ENCODE measurements at places on chromosomes 1 and 21. TPM values are rescaled to one million over a fixed set of nuclear protein-coding genes. Genes with fewer than 3 reads are reported as not detected.

DNA sequence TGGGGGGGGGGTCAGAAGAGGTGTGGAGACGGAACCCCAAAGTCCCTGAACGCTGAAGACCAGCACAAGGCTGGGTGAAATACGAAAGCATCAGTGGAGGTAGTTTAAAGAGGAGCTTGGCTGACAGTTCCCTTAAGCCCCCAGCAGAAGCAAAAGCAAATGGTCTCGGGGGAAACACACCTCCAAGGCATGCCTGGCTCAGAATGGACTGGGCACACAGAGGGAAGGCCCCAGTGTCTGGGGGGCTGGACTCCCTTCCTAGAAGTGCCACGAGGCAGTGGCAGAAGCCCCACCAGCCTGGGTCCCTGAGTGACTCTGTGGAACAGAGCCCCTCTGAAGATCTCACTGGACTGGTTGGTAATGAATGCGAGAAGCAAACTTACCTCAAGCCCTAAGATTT is 43.9 kb downstream of the UBE2G2 start:
- DNase-seq, result no peak

- DNase-seq, result no peak
These were observed 26.5 kb upstream of the PIGV start for GRCh38 chr1:26761217-26761616.

Gene AMY2A
- total RNA-seq, result not detected

DNA sequence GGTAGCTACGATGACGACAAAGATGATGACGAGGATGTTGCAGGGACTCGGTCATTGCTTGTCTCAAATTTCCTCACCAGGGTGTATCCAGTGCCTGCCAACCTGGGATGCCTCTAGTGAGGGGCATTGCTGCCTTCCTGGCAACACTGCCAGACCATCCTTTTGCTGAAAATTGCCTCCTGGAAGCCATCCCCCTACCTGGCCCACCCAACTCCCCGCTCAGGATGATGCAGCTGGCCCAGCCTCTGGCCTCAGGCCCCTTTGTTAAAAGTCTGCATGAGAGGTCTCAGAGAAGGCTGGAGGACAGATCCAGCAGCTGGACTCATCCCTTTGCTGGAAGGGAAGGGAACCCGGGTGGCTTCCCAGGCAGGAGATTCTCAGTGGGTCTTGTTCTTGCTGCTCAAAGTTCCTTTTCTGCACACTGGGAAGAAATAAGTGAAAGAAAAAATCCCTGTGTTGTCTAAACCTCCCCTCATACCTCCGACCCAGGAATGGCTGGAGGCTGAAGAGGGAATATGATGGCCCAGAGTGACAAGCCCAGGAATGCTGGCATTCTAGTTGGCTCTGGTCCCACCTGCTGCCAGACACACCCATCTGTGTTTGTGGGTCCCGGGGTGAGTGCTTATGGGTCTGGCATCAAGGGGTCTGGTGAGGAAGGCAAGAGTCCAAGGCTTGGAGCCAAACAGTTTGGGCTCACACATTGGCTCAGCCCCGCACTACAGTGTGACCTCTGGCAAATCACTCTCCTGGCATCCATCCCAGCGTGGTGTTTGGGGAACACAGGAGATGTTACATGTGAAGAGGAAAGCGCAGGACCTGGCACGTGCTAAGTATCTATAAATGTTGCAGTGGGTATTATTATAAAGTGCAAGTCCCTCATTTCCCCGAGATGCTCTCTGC is 6.7 kb upstream of the FNDC5 start:
- no peak for DNase-seq

Gene ATF3
- total RNA-seq, result 25.8 TPM

GRCh38 chr1:93614986-93615581 is 66.6 kb downstream of the BCAR3 start:
- no peak for DNase-seq

Gene KLHL21
- total RNA-seq, result 22.6 TPM

Data from lower lobe of right lung (tissue), 2 donors.